Thoracic aorta (tissue), 2 donors: ENCODE measurements at places on chromosomes 11 and 22.

DNA sequence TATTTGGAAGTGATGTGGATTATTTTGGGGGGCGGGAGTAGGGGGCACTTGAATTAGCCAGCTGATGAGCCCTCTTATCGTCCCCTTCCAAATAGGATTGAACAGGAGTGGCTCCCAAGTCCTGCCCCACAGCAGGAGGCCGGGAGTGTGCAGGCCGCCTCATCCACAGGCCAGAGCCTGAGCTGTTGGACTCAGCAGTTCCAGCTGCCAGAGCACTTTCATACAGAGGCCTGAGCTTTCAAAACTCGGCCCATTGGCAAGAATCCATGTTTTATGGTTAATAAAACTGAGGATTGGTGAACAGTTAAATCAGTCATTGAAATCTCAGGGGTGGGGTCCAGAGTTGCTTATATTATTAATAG lies 9.6 kb downstream of the FAM118A start:
- H3K36me3 ChIP-seq = peaks cover 15% of the 10 kb centered on the region
- no peaks in the 10 kb centered on the region for H3K27me3 ChIP-seq
- DNase-seq = no peak
- peak overlapping the region; percentile 55 for H3K4me3 ChIP-seq
- H3K4me1 ChIP-seq = peaks cover 76% of the 10 kb centered on the region

- H3K27me3 ChIP-seq = no peaks in the 10 kb centered on the region
- no peak overlapping the region for H3K27ac ChIP-seq
- no peaks in the 10 kb centered on the region for H3K36me3 ChIP-seq
- no peak overlapping the region for H3K4me3 ChIP-seq
Observed at GRCh38 chr11:99742501-99742900, 721.8 kb downstream of the CNTN5 start.

GRCh38 chr22:19197997-19198865 lies 19.7 kb upstream of the SLC25A1 start:
- no peak overlapping the region for H3K27ac ChIP-seq
- no peaks in the 10 kb centered on the region for H3K4me1 ChIP-seq
- H3K36me3 ChIP-seq = no peaks in the 10 kb centered on the region

- DNase-seq = no peak
- H3K4me1 ChIP-seq = no peaks in the 10 kb centered on the region
- no peak overlapping the region for H3K4me3 ChIP-seq
- no peaks in the 10 kb centered on the region for H3K27me3 ChIP-seq
- no peaks in the 10 kb centered on the region for H3K36me3 ChIP-seq
Observed at GRCh38 chr11:69395287-69395686, 86.2 kb upstream of the LINC01488 start.

- no peaks in the 10 kb centered on the region for H3K27me3 ChIP-seq
- H3K36me3 ChIP-seq = no peaks in the 10 kb centered on the region
- no peak overlapping the region for H3K4me3 ChIP-seq
- no peak for DNase-seq
- H3K27ac ChIP-seq = no peak overlapping the region
- H3K4me1 ChIP-seq = no peaks in the 10 kb centered on the region
Observed at GRCh38 chr11:117900121-117900648, 23.7 kb upstream of the FXYD6 start.

DNA sequence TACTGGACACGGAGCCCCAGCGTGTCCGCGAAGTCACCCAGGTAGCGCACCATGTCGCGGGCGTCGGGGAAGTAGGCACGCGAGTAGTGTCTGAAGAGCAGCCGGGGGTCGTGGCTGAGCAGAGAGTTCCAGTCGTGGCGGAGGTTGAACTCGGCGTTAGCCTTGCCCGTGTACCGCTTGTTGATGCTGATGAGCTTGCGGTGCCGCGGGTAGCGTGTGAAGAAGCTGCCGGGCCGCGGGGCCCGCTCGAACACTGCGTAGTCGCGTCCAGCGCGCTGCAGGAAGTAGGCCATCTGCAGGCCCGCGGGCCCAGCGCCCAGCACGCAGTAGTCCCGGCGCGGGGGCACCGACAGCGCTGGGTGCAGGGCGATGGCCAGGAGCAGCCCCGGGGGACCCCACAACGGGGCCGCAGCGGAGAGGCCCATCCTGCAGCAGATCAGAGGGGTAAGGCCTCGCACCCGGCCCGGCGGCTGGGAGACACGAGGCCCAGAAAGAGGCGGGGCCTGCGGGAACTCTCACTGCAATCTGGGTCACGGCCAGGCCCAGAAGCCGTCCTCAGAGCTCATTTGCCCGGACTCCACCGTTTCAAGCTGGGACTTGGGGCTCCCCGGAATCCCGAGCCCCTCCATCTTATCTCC lies 723 bp downstream of the FOXRED2 start:
- H3K27me3 ChIP-seq = no peaks in the 10 kb centered on the region
- peaks cover 7% of the 10 kb centered on the region for H3K36me3 ChIP-seq
- peaks cover 26% of the 10 kb centered on the region for H3K4me1 ChIP-seq
- no peak overlapping the region for H3K27ac ChIP-seq

DNA sequence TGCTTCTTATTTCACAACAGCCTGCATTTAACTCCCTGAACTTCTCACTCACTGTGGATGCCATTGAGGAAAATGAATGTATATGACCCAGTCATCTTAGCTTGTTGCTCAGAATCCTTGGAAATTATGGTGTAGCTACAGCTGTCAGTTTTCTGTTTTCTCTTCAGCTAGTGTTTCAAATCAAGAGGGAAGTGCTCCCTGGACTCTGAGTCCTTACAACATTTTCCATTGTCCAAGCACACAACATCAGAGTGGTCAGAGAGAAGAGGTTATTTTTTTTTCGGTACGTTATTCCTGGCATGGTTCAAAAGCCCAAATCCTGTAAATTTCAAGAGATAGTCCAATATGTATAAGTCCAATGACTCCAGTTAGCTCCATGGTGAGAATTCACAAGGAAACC lies 23.6 kb downstream of the MS4A6A start:
- H3K27ac ChIP-seq = no peak overlapping the region
- H3K4me3 ChIP-seq = no peak overlapping the region
- no peaks in the 10 kb centered on the region for H3K36me3 ChIP-seq
- H3K4me1 ChIP-seq = no peaks in the 10 kb centered on the region

DNA sequence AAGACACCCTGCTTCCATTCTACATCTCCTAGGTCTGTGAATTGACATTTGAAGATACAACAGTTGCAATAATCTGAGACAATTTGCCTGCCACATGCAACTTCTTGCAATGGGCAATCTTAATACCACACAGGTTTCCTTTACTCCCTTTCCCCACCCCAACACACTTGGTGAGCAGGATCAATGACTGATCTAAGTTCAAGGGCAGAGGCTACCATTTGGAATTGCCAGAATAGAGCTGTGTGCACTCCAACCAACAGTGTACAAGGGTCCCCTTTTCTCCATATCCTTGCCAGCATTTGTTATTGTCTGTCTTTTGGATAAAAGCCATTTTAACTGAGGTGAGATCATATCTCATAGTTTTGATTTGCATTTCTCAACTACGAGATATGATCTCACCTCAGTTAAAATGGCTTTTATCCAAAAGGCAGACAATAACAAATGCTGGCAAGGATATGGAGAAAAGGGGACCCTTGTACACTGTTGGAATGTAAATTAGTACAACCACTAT lies 2.9 kb upstream of the NNMT start:
- no peak overlapping the region for H3K4me3 ChIP-seq
- peaks cover 31% of the 10 kb centered on the region for H3K4me1 ChIP-seq
- H3K27me3 ChIP-seq = no peaks in the 10 kb centered on the region

- H3K36me3 ChIP-seq = no peaks in the 10 kb centered on the region
- no peak overlapping the region for H3K4me3 ChIP-seq
- no peak overlapping the region for H3K27ac ChIP-seq
- no peak for DNase-seq
- no peaks in the 10 kb centered on the region for H3K27me3 ChIP-seq
Observed at GRCh38 chr11:46267930-46268329, 9.5 kb upstream of the CREB3L1 start.

DNA sequence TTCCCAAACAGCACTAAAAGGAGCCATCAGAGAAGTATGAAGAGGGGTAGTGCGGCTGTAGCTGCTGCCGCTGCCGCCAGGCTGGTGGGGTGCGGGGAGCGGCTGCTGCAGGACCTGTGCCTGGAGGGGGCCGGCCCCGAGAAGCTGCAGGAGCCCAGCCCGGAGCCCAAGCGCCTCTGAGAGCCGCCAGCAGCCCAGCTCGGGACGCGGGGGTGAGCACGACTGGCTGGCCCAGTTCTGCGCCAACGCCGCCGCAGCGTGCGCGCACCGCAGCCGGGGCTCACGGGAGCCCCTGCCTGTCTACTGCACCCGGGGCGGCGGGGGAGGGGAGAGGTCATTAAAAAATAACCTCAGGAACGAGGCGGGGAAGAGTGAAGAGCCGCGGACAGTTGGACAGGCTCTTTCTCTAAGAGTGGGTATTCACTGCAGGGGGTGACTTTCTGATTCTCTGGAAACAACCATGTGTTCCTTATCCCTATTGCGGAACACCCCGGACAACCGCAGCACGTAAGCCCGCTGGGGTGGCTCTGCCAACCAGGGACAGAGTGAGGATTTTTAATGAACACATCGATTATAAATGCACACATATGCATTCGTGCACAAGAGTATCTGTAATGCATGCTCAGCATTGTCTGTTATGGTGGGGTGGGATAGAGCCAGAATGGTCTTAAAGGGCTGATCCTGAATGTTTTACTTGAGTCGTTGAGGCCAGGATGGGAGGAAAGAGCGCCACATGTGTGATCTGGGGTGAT lies 453 bp downstream of the GAS2 start:
- no peaks in the 10 kb centered on the region for H3K36me3 ChIP-seq
- peaks cover 4% of the 10 kb centered on the region for H3K4me1 ChIP-seq
- no peak for DNase-seq
- H3K27me3 ChIP-seq = peaks cover 7% of the 10 kb centered on the region
- peak overlapping the region; percentile 61 for H3K4me3 ChIP-seq

DNA sequence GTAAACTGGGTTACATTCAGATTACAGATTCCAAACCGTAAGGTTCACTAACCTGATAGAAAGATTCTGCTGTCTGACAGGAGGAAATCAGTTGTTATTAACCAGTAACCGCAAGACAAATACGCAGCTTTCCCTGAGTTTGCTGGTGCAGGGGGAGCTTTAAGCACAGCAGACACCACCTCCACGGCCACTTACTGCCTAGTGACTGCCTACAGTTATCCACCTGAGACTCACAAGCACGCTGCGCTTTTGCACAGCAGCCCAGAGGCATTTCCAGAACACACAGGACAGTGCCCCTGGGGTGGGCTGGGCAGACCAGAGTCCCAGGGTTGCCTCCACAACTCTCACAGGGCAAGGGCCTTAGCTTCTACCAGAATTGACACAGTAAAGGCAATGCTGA lies 90.9 kb downstream of the CTTN start:
- H3K27me3 ChIP-seq = no peaks in the 10 kb centered on the region
- no peak overlapping the region for H3K27ac ChIP-seq
- H3K4me1 ChIP-seq = no peaks in the 10 kb centered on the region
- no peak overlapping the region for H3K4me3 ChIP-seq

- H3K27ac ChIP-seq = no peak overlapping the region
- DNase-seq = no peak
- no peaks in the 10 kb centered on the region for H3K36me3 ChIP-seq
Observed at GRCh38 chr11:120244476-120245365, 4.8 kb downstream of the POU2F3 start.

DNA sequence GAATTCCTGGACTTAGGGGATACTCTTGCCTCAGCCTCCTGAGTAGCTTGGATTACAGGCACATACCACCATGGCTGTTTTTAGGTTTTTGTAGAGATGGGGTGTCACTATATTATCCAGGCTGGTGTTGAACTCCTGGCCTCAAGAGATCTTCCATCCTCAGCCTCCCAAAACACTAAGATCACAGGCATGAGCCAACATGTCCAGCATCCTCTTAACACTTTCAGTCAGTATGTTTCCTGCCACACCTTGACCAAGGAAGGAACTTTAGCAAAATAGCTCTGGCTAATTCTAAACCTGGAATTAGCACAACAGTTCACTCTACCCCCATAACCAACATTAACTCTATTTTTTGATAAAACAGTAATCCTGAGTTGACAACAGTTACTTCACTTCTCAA lies 27.2 kb upstream of the DNAJB7 start:
- H3K36me3 ChIP-seq = peaks cover 30% of the 10 kb centered on the region
- no peak for DNase-seq
- no peak overlapping the region for H3K4me3 ChIP-seq
- no peaks in the 10 kb centered on the region for H3K4me1 ChIP-seq
- H3K27ac ChIP-seq = no peak overlapping the region

- DNase-seq = no peak
- no peak overlapping the region for H3K27ac ChIP-seq
- no peaks in the 10 kb centered on the region for H3K36me3 ChIP-seq
- H3K27me3 ChIP-seq = no peaks in the 10 kb centered on the region
- H3K4me1 ChIP-seq = no peaks in the 10 kb centered on the region
Observed at GRCh38 chr11:115054570-115055538, 376.5 kb downstream of the NXPE2 start.

- no peak overlapping the region for H3K27ac ChIP-seq
- H3K4me3 ChIP-seq = no peak overlapping the region
- DNase-seq = no peak
- H3K4me1 ChIP-seq = no peaks in the 10 kb centered on the region
Observed at GRCh38 chr11:35412285-35412684, 7.1 kb downstream of the SLC1A2 start.
